Testis (tissue), 5 donors: ENCODE measurements at places on chromosomes 7 and 10. TPM values are rescaled to one million over a fixed set of nuclear protein-coding genes. Genes with fewer than 3 reads are reported as not detected.

Gene LRGUK
- 13.0 TPM for total RNA-seq

DNA sequence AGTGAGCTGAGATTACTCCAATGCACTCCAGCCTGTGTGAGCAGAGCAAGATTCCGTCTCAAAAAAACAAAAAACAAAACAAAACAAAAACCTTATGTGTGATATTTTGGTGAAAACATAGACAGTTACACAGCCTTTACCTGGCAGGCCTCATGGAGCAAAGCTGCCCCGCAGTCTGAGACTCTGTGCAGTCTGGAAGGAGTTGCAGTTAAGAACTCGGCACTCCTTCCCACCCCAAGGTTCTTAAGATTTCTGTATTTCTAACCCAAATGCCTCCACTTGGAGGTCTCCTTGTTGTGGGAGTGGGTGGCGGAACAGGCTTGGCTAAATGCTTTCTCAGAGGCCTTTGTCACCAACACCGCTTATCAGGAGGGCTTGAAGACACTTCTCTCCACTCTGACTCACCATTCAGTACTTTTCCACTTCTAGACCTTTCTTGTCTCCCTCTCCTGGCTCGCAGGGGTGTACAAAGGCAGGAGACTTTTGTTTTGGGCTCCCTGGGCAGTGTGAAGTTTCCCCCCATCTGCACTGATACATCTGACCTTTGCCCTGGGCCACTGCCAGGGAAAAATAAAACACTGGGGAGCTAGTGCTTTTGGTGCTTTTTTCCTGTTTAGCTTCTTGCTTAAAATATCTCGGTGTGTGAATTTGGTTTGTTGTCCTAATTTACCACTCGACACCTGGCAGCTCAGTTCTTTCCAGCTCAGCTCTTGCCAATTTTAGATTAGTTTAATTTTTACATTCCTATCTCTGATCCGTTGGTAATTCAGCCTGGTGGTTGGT is 51.3 kb upstream of the MAGI2 start:
- no peak overlapping the region for H3K4me3 ChIP-seq
- no peaks in the 10 kb centered on the region for H3K27me3 ChIP-seq
- DNase-seq = no peak
- no peaks in the 10 kb centered on the region for H3K36me3 ChIP-seq
- peak overlapping the region; percentile 54 for H3K27ac ChIP-seq

DNA sequence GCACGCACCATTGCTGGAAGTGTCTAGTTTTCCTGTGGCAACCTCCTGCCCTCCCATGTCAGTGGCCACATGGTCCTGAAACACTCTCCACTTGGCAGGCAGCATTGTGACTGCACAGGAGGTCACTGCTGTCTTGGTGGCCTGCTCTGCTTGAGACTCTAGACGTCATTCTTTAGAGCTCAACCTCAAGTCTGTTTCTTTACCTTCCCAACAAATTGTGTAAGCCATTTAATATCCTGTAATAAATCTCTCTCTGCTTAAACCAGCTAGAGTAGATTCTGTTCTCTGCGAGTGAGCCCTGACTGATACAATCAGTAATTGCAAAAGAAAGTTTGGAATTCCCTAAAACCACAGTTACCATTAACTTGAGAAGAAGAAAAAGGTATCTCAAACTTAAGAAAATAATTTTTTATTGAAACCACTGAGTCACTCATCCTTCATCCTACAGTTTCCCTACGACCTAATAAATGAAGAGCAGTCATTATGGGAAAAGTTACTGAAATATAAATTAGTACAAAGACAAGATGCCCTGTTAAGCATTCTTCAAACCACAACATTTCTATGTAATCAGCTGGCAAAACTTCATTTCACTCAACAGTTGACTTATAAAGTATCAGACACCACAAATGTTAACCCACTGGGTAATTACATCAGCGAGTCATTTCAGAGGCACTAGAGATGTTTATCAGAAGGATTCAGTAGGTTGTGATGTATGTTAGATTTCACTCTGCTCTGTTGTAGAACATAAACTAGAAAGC is 18.0 kb downstream of the SLC25A13 start:
- DNase-seq = no peak
- H3K4me1 ChIP-seq = no peaks in the 10 kb centered on the region
- no peaks in the 10 kb centered on the region for H3K27me3 ChIP-seq
- no peak overlapping the region for H3K27ac ChIP-seq
- H3K4me3 ChIP-seq = no peak overlapping the region
- no peaks in the 10 kb centered on the region for H3K36me3 ChIP-seq

DNA sequence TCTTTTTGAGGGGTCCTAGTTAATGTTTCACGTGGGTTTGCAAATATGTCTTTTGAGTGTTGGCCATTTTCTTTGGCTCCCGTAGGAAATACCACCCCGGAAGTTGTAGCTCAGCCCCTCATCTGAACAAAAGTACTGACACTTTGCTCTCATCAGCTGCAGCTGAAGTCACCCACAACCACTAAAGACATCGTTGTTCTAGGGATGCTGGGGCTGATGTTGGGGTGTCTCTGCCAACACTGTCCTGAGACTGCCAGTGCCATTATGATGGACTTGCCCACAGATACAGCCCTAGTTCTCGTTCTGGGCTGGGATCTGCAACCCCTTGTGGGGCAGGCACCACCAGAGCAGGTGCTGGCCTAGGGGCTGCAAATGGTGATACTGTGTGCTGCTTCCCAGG is 82.6 kb upstream of the ARHGAP21 start:
- no peak overlapping the region for H3K27ac ChIP-seq
- no peak overlapping the region for H3K4me3 ChIP-seq
- H3K4me1 ChIP-seq = no peaks in the 10 kb centered on the region
- DNase-seq = no peak

Gene VCL
- 272 TPM for total RNA-seq

Gene DENND2A
- 5.5 TPM for total RNA-seq

- no peak overlapping the region for H3K4me3 ChIP-seq
- no peaks in the 10 kb centered on the region for H3K36me3 ChIP-seq
- no peaks in the 10 kb centered on the region for H3K27me3 ChIP-seq
- H3K27ac ChIP-seq = no peak overlapping the region
Measured at GRCh38 chr10:119333146-119333792, 125.9 kb downstream of the GRK5 start.

- H3K27ac ChIP-seq = no peak overlapping the region
- peaks cover 3% of the 10 kb centered on the region for H3K4me1 ChIP-seq
- no peaks in the 10 kb centered on the region for H3K36me3 ChIP-seq
Measured at GRCh38 chr10:29802171-29802570, 167.4 kb upstream of the SVIL start.

GRCh38 chr7:28853150-28853549 is 105.0 kb downstream of the TRIL start:
- H3K4me1 ChIP-seq = no peaks in the 10 kb centered on the region
- no peaks in the 10 kb centered on the region for H3K36me3 ChIP-seq
- no peak for DNase-seq
- H3K4me3 ChIP-seq = no peak overlapping the region
- H3K27me3 ChIP-seq = no peaks in the 10 kb centered on the region

Gene SPDYE16
- total RNA-seq = 1.3 TPM

DNA sequence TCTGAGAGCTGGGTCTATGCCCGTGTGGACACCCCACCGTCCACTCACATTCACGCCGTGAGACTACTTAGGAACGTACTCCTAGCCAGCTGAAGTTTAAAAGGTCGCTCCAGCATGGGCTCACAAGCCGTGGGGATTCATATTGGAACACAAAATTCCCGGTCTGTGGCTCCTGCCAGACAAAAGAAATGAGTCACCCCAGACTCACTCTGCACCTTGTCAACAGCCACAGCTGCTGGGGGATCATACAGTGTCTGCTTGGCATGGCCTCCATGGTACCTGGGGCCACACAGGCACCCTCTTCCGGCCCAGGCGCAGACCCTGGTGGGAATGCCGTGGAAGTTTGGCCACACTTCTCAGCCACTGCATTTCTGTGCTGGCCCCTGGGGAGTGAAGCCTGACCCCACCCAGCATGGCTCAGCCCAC is 228.4 kb downstream of the DNAJB6 start:
- no peak for DNase-seq
- H3K4me3 ChIP-seq = no peak overlapping the region
- H3K27me3 ChIP-seq = no peaks in the 10 kb centered on the region
- no peaks in the 10 kb centered on the region for H3K36me3 ChIP-seq

DNA sequence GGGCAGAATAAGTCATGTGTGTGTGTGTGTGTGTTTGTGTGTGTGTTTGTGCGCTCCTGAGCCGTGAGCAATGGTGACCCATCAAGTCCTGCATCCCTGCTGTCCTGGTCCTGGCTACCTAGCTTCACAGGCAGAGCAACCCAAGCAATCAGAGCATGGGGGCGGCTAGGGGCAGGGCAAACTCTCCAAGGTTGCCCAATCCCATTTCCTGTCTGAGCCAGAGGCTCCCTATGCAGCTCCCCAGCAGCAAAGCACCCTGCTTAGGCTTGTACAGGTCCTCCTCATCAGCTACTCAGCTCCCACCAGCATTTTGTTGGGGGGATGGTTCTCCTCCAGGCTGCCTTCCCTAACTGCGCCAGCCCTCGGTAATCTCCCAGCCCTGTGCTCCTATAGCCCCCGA is 31.1 kb upstream of the CRHR2 start:
- H3K4me3 ChIP-seq = no peak overlapping the region
- no peaks in the 10 kb centered on the region for H3K4me1 ChIP-seq
- no peaks in the 10 kb centered on the region for H3K36me3 ChIP-seq
- H3K27me3 ChIP-seq = no peaks in the 10 kb centered on the region
- no peak overlapping the region for H3K27ac ChIP-seq

Gene LBX1
- total RNA-seq = 0.12 TPM

DNA sequence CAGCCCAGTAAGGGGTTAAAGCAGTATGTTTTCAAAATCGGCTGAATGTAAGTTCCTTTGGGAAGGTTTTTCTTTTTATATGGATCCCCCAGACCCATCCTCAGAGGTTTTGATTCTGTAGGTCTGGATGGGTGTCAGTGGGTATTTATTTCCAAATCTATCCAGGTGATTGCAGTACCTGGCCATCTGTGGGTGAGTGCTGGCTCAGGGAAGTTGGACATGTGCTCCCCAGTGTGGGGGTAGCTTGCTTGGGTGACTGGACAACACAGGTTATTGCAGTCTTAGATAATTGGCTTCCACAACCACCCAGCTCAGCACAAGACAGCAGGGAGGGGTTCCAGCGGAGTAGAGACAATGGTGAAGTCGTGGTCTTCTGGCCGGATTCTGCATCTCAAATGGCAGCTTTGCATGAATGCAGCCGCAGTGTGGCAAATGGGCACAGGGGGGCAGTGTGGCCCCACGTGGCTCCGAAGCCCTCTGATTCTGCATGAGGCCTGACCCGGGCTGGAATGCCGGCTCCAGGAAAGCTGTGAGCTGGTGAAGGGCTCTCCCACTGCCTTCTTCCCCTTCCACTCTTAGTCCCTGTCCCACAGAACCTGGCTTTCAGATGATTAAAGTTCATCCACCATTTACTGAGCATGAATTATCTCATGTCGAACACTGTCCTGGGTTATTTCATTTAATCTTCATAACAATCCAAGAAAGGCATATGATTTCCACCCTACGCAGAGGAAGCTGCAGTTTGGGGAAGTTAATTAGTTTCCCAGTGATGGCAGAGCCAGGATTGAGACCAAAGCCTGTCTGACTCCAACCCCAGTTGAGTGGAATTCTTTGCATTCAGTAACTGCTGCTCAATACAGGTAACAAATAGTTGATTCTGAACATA is 64.5 kb upstream of the SYPL1 start:
- H3K27ac ChIP-seq = no peak overlapping the region
- H3K4me3 ChIP-seq = no peak overlapping the region
- peaks cover 8% of the 10 kb centered on the region for H3K4me1 ChIP-seq
- no peaks in the 10 kb centered on the region for H3K27me3 ChIP-seq

- no peaks in the 10 kb centered on the region for H3K36me3 ChIP-seq
- no peak overlapping the region for H3K4me3 ChIP-seq
- no peak overlapping the region for H3K27ac ChIP-seq
- no peaks in the 10 kb centered on the region for H3K4me1 ChIP-seq
- no peak for DNase-seq
Measured at GRCh38 chr10:5090551-5090950, 3.7 kb upstream of the AKR1C3 start.

Gene RSU1
- 27.3 TPM for total RNA-seq

Gene SVOPL
- 1.1 TPM for total RNA-seq

DNA sequence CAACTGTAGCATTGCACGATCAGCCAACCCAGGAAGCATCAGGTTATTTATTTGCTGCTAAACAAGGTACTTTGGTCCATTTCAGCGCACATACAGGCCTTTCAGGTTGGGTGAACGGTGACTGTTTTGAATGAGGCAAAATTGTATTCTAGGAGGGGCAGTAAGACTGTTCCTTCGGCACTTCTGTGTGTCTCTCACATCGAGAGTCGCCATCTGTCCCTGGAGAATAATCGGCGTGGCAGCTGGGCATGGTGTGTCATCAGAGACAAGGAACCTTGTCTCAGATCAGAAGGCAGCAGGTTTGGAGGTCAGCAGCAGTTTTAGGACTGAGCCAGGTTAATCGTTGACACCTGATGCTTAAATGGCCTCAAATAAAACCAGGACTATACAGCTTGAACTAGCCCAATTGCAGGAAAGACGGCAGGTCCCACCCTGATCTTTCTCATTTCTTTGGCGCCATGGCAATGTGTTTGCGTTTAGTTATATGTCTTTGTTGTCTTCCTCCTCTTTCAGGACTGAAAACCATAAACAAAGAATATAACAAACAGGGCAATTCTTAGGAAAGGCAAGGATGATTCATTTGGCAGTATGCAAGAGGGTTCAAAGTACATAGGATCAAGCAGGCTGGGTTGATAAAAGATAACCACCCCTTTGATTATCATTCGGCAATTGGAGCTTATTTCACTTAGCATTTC is 92.0 kb upstream of the PRR15 start:
- H3K4me1 ChIP-seq = no peaks in the 10 kb centered on the region
- H3K27me3 ChIP-seq = no peaks in the 10 kb centered on the region
- no peaks in the 10 kb centered on the region for H3K36me3 ChIP-seq
- H3K4me3 ChIP-seq = no peak overlapping the region

DNA sequence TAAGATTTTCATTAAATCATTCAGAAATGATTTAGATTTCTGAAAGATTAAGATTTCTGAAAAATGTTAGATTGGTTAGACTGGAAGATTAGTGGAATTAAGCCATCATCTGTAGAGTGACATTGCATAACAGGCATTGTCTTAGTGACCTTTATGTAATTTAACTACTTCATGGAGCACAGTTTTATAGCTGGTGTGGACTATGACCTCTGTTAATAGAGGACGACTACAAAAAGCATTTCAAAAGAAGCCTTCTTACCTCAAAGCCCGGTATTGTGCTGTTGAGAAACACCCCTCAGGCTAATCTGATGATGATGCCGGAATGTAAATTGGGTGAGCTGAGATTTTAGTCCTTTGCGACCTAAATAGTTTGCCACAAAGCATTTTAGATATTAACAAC is 55.6 kb downstream of the GALNT11 start:
- no peak for DNase-seq
- H3K36me3 ChIP-seq = no peaks in the 10 kb centered on the region
- no peaks in the 10 kb centered on the region for H3K27me3 ChIP-seq
- peaks cover 5% of the 10 kb centered on the region for H3K4me1 ChIP-seq

- H3K4me1 ChIP-seq = no peaks in the 10 kb centered on the region
- no peak for DNase-seq
- no peak overlapping the region for H3K4me3 ChIP-seq
- H3K27ac ChIP-seq = no peak overlapping the region
- no peaks in the 10 kb centered on the region for H3K36me3 ChIP-seq
Measured at GRCh38 chr7:112509402-112509801, 28.6 kb downstream of the LSMEM1 start.
